ENCODE measurements at places on chromosomes 2 and 18.

- no peak for DNase-seq
Observed at GRCh38 chr18:59298871-59299270, 19.6 kb downstream of the CPLX4 start.

- DNase-seq: no peak
Observed at GRCh38 chr2:200138391-200139124, 167.9 kb upstream of the SPATS2L start.

DNA sequence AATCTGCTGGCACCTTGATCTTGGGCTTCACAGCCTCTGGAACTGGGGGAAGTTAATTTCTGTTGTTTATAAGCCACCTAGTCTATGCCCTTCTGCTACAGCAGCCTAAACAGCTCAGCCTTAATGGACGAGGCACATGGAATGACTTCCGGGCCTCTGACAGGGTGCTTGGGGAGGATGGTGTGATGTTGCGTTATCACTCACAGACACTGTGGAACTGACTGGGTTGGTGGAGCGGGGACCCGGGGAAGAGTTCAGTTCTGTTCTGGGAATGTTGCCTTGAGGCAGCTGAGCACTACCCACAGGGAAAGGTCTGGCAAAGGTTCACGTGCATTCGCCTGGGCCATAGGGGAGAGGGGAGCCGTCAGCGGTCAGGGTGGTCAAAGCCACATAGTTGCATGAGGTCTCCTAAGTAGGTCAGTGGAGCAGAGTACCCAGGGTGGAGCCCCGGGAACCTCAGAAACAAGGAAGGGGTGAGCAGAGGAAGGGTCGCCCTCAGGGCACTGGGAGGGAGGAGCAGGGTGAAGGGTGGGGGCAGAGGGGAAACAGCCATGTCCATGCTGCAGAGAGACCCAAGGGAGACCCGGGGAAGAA is 36.2 kb downstream of the LRRFIP1 start:
- no peak for DNase-seq

- no peak for DNase-seq
Observed at GRCh38 chr18:45847119-45847518, 21.6 kb downstream of the SIGLEC15 start.

GRCh38 chr2:183709829-183710228 is 585.6 kb downstream of the NUP35 start:
- DNase-seq: no peak

DNA sequence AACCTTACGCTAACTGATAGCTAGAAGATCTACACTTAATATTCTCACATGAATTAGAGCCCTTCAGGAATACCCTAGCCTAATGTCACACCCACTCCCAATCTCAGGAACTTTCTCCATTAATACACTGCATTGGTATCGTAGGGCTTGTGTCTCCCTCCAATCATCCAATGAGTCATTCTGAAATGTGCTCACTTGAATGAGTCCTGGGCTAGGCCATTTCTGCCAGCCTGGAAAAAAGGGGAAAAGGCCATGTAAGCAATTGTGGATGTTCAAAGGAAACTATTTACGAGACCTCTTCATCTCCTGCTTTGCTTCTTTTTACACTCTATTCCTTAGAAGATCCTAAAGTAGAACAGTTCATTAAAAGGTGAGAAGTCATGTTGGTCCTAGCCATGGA is 18.8 kb downstream of the ZEB2 start:
- DNase-seq: no peak

GRCh38 chr2:132824716-132825115 is 154.7 kb upstream of the LYPD1 start:
- no peak for DNase-seq

DNA sequence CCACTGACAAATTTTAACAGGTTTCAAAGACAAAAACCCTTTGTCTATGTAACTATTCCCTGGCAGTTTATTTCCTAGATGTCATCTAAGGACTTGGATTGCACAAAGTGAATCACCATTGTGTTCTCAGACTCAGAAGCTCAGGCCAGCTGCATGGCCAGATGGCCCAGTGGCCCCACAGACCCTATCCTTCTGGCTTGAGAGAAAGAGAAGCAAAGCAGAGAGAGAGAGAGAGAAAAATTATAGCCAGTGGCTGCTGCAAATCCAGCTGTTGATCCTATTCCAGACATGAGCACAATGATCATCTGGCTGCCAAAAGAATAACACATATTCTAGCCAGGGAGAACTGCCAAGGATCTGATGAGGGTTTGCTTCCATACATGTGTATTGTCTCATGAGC is 25.8 kb downstream of the CTLA4 start:
- DNase-seq: no peak

DNA sequence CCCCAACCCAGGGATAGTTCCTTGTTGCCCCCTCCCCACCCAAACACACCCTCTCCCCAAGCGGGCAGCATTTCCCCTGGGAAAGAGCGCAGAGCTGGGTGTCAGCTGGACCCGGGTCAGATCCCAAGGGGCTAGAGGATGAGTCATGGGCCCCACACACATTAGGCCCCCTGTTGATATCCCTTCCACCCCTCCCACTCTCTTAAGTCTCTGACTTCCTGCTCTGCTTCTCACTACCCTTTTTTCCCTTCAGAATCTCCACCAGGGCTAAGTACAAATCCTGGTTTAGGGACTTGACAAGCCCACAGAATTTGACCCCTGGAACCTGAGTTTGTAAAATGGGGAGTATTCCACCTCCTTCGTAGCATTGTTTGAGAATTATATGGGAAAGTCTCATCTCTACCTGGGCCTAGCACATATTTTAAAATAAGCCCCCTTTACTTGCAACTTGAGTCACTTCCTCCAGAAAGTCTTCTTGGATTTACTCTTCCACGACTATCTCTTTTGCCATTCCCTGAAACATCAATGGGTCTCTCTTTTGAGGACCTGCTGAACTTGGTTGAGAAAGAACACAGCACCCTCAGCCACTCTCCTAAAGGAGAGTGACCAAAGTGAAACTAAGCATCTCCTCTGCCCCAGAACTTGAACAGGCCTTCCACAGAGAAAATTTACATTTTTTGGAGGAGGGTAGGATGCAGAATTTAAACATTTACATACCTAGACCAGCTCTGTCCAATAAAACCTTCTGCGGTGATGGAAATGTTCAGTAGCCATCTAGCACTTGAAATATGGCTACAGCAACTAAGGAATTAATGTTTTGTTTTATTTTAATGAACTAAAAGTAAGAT is 4.7 kb downstream of the RTKN start:
- DNase-seq: no peak

DNA sequence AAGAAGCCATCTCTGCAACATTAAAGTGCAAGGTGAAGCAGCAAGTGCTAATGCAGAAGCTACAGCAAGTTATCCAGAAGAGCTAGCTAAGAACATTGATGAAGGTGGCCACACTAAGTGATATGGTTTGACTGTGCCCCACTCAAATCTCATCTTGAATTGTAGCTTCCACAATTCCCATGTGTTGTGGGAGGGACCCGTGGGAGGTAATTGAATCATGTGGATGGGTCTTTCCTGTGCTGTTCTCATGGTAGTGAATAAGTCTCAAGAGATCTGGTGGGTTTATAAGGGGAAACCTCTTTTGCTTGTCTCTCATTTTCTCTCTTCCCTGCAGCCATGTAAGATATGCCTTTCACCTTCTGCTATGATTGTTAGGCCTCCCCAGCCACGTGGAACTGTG is 11.4 kb downstream of the RDH14 start:
- DNase-seq: no peak

DNA sequence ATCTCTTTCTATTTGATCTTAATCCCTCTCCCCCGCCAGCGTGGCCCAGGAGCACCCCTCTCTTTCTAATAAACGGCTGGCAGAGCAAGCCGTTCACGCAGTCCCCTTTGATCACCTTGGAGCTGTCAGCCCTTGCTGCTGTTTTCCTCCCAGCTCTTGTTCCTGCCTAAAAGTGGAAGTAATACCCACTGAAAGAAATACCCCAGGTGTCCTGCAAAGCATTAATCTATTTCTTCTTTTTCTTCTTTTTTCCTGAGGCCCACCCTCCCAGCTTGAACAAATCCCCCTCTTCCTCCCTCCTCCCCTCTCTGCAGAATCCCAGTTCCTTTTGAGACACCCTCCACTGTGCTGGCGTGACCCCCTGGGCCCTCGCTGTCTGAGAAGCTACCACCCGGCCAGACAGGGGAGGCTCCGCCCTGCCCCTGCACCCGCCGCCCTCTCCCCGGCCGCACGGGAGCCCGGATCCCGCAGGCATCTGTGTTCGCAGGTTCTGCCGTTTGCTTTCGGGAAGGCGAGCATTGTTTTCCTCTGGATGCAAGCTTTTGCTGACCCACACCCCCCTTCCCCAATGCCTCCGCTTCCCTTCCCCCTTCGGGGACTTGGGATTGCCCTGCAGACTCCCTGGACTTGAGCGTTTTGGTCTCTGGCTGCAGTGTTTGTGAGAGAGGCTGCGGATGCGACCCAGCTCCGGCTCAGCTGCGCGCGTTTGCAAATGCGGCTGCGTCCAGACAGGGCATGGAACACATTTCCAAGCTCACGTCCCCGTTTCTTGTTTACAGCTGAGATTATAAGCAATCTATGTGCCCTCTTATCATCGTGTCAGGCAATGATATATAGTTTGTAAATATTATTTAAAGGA is 631.5 kb downstream of the NYAP2 start:
- DNase-seq: no peak

DNA sequence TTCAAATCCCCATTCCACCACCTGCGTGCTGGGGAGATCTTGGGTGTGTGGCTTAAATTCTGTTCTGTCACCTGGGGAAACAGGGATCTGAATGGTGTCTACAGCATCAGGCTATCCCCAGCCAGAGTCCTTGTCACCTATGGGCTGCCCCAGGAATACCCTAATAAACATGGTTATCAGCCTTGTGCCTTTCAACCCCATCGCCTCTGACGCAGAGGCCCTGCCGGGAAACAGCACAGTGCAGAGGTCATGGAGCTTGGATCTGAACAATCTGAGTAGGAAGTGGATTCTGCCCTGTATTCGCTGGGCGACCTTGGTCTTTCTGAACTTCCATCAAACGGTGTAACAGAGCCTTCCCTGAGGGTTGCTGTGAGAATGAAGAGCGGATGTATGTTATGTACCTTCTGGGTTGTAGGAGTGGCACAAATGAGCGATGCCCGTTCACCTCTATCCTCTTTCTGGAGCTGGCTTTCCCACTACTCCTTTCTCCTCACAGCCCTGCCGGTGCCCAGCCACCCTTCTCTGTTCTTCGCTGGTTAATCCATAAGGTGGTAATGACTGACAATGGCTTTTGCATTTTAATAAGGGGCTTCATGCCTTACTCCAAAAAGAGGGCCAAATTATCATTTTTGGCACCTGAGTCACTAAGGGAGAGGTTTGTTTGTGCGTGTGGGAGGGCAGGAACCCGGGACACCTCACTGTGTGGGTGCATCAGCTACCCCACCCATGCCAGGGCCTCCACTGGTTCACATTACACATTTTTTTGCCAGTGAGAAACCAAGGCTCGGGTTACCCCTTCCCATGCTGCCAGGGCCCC is 256.5 kb downstream of the MYCN start:
- DNase-seq: no peak

- DNase-seq: no peak
Observed at GRCh38 chr2:38828460-38828859, 47.3 kb downstream of the DHX57 start.

DNA sequence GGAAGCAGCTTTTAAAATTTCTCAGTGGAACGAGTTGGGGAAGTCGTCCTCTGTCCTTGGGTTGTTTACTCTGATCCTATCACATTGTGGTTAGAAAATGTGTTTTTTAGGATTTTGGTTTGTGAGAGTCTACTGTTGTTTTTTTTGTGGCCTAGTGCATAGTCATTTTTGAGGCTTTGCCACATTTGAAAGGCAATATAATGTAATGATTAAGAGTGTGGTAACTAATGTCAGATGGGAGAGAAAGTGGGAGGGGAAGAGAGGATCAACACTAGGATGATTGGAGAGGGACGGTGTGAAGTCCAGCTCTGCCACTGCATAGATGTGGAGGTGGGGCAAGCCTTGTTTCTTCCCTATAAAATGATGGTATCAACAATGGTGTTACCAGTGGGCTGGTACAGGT is 8.5 kb downstream of the SP140L start:
- DNase-seq: no peak

DNA sequence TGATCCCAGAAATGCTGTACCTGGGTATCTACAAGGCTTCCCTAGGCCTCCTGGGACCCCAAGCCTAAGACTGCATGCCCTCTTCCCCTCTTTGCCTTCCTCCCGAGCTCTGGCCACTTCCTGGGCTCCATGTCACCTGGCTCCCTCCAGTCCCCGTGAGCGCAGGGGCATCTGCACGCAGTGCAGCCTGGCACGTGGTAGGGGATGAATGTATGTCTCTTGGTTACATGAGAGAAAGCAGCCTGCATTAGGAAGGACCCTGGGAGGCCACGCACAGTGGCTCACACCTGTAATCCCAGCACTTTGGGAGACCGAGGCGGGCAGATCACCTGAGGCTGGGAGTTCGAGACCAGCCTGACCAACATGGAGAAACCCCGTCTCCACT is 15.8 kb downstream of the PASK start:
- no peak for DNase-seq

DNA sequence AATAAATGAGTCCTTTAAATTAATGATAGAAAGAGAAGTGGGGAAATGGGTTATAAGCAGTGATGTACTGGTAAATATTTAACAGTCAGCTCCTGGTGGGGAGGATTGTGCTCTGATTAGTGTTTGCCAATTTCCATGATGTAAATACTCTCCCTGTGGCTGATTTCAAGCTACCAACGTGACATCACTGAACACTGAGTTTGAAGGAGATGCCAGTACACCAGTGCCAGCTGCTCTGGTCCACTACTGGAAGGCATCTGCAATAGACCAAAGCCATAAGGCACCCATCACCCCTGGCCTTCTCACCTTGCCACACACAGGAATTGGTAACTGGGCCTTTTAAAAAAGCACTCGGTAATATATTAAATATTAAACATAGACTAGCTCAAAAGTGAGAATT is 77.7 kb downstream of the TGOLN2 start:
- DNase-seq: no peak

DNA sequence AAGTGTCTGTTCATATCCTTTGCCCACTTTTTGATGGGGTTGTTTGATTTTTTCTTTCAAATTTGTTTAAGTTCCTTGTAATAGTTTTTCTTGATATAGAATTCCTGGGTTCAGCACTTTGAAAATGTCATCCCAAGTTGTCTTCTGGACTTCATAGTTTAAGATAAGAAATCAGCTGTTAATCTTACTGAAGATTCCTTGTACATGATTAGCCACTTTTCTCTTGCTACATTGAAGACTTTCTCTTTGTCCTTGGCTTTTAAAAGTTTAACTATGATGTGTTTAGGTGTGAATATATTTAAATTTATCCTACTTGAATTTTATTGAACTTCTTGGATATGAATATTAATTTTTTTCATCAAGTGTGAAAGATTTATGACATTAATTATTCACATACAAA is 387.2 kb upstream of the CWC22 start:
- DNase-seq: no peak

- DNase-seq: no peak
Observed at GRCh38 chr2:109376115-109376514, 237.7 kb downstream of the SEPTIN10 start.

DNA sequence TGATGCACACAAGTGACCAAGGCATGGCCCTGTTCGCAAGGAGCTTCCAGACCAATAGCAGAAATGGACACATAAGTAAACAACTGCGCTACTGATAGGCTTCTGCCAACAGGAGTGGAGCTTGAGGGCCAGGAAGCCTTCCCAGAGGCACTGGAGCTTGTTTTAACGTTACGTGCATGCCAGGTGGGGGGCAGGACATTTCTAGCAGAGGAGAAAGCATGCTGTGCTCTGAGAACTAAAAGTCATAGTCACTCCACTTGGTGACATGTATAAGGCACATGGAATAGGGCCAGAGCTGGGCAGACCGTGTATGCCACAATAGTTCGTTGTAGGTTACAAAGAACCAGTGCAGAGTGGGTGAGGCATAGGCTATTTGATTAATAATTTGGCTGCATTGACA is 184.2 kb downstream of the NEDD4L start:
- DNase-seq: no peak

- no peak for DNase-seq
Observed at GRCh38 chr2:7077660-7078267, 160.6 kb downstream of the RNF144A start.

- peak; percentile 2 for DNase-seq
Observed at GRCh38 chr2:25877431-25878360, 591 bp downstream of the ASXL2 start.
